DMS79 treated with DMSO at 0.1 percent for 48 hours (cell line): ENCODE measurements at places on chromosomes 12 and 14.
A peak's percentile ranks its signal among the peaks of the same experiment; 100 is the strongest.

DNA sequence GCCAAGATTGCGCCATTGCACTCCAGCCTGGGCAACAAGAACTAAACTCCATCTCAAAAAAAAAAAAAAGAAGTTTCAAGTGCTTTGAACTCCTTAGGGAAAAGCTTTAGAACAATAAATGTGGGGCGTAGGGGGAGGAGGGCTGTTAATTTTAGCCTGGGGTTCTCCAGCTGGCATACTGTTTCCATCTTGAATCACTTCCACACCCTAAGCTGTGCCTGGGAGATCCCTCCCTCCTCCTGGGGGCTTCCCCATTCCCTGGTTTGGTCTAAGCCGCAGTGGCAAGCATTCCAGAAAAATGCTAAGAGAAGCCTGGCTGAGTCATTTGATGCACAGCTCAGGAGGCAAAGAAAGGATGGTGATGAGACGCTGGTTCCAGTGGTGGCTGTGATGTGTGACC is 2.3 kb upstream of the ZNF384 start:
- DNase-seq: no peak

DNA sequence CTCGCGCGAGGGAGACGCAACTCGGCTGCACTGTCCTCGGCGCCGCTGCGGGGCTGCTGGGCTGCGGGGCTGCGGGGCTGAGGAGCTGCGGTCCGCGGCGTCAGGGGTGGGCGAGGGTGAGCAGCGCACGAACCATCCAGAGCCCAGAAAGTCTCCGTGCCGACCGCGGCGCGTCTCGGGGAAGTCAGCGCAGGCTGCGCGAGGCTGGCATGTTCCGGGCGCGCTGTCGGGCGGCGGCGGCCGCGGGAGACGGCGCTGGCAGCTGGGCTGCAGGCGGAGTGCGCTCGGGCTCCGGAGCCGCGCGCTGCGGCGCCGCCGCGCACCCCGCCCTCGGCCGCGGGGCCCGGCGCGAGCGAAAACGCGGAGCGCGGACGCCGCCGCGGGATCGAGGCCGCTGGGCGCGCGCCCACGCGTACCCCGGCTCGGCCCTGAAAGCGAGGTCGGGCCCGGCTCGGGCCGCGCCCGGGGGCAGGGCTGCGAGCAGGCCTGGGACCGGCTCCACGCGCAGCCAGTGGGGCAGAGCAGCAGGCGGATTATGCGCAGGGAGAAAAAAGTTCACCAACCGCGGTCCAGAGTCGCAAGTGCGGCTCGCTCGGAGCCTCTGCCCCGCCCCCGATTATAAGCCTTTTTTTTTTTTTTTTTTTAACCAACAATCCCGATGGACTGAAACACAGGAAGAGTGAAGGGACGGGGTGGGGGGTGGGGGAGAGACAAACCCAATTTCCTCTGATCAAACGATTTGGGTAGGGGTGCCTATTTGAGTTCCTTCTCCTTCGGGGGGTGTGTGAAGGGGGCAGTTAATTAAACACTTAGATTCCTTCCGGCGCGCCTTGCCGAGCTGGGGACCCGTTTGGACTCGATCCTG is at the start of gene PRICKLE1:
Gene PRICKLE1 (minus strand): TSS at position 282 of the 865 bp plus-strand sequence. CDS start 117,230 bp downstream, outside the sequence.
- DNase-seq: no peak

DNA sequence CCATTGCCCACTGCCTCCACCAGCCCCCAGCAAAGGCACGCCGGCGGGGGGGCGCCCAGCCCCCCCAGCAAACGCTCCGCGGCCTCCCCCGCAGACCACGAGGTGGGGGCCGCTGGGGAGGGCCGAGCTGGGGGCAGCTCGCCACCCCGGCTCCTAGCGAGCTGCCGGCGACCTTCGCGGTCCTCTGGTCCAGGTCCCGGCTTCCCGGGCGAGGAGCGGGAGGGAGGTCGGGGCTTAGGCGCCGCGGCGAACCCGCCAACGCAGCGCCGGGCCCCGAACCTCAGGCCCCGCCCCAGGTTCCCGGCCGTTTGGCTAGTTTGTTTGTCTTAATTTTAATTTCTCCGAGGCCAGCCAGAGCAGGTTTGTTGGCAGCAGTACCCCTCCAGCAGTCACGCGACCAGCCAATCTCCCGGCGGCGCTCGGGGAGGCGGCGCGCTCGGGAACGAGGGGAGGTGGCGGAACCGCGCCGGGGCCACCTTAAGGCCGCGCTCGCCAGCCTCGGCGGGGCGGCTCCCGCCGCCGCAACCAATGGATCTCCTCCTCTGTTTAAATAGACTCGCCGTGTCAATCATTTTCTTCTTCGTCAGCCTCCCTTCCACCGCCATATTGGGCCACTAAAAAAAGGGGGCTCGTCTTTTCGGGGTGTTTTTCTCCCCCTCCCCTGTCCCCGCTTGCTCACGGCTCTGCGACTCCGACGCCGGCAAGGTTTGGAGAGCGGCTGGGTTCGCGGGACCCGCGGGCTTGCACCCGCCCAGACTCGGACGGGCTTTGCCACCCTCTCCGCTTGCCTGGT is at the start of gene CDKN1B:
Gene CDKN1B (plus strand): TSS at position 576 of the 793 bp plus-strand sequence. CDS start 472 bp downstream, outside the sequence.
- peak; percentile 99 for DNase-seq

GRCh38 chr12:131137009-131137835 is 183.5 kb downstream of the ADGRD1 start:
- no peak for DNase-seq

DNA sequence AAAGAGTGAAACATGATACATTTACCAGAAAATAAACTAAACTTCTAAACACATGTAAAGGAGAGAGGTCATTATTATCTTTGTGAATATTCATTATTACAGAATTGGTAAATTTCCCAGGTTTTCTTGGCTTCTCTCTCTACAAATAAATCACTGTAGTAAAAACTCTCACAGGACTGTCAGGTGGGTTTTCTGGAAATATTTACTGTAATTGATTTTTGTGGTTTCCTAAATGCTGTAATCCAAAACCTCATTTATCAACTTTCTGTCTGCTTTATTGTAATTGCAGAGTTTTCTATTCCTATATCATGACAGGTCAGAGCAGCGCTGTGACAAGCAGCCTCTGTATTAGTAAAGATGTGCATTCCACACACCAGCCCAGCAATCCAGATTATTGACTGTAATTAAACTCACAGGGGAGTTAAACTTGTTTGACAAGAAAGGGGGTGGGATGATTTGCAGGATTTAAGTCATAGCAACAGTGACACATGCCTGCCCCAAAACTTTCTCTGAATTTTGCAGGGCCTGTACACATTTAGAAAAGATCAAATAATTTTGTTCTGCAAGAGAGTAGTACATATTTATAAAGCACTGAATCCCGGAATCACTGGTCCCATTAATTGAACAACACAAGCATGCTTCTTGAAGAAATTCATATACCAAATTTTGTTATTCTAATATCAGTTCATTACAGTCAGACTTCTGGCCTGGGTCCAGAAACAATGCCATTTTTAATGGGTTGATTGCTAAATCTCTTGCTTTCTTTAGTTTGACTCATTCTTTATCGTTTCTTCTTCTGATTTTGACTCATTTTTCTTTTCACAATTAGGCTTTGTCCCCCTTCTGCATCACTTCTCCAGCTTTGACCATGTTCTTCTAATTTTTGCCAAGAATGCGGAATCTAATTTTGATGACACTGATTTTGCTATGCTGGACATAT is 42.2 kb downstream of the PTPRO start:
- no peak for DNase-seq

DNA sequence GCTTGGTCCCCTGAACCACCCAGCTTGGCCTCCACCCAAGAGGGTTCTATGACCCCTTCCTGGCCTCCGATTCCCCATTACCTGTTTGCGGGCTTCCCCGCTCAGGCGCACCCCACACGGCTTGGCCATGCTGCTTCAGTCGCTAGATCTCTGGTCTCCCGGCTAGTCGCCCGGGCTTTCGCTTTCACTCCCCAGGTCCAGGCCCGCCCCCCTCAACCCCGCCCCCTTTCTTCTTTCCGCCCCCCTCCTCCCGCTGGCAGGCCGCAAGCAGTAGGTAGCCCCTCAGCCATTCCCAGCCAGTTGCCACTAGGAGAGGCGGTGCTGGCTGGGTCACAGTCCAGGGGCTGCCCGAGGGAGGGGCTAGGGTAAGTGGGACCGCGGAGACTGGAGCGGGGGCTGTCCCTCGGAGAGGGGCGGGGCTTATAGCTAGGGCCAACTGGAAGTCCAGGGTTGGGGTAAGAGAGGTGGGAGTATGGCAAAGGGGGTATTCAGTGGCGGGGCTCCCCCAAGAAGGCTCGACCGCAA is at the start of gene PSME2:
Gene PSME2 (minus strand): TSS at position 158 of the 525 bp plus-strand sequence. CDS start 29 bp downstream, at position 129.
- peak; percentile 99 for DNase-seq

DNA sequence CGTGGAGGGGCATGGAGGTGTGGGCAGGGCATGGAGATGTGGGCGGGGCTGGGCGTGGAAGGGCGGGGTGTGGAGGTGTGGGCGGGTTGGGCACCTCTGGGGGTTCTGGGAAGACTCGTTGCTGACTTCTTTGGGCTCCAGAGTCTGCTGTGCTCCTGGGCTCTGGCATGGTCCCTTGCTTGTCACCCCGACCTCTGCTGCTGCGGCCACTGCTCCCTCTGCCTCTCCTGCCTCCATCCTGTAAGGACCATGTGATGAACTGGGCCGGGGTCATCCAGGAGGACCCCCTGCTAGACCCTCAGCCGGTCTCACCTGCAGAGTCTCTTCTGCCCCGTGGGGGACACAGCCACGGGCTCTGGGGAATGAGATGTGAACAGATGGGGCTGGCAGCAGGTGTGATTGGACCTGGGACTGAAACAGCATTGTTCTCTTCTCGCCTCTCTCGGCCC is 15.3 kb downstream of the NOC4L start:
- no peak for DNase-seq

GRCh38 chr14:56694609-56695008 is 115.0 kb downstream of the TMEM260 start:
- no peak for DNase-seq

DNA sequence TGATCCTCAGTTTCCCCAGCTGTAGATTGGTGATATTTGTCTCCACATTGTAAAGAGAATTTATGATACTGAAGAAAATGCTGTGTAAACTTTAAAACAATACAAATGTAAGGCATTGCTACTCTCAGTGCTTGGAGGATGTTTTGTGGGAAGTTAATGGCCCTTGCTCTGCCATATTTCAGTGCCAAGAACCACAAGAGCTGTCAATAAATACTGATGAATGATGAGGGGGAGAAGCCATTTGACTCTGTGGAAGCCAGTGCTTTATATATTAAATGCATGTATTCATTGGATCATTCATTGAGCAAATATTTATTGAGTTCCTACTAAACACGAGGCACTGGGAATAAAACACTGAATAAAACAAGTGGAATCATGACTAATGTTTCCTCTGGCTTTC is 30.8 kb downstream of the CACNA1C start:
- DNase-seq: peak; percentile 84

- no peak for DNase-seq
Observed at GRCh38 chr12:116980083-116980482, 69.3 kb downstream of the FBXW8 start.

- no peak for DNase-seq
Observed at GRCh38 chr14:78327426-78328221, 157.5 kb downstream of the NRXN3 start.

- DNase-seq: no peak
Observed at GRCh38 chr14:103084021-103084919, at the start of gene LBHD2. Gene LBHD2 (plus strand): TSS chr14:103084210. CDS start chr14:103086013, 1,803 bp downstream.

DNA sequence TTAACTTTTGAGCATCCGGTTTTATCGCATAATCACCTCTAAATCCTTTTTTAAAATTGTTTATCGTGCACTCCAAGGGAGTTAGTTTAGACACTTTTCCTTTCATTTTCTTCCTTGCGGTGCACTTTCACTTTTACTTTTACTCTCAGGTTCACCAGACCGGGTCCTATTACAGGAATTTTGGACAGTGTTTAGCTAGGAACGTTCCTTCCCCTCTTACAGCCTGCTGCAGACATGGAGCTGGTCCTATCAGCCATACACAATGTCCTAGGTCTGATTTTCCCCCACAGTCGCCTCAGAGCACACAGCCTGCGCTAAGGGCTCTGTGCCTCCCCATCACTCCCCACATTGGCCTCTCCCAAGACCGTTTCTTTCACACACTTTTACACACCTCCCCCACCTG is 103.9 kb downstream of the ALG10 start:
- no peak for DNase-seq

GRCh38 chr12:131950182-131950913 is 606 bp downstream of the EP400 start:
- no peak for DNase-seq

DNA sequence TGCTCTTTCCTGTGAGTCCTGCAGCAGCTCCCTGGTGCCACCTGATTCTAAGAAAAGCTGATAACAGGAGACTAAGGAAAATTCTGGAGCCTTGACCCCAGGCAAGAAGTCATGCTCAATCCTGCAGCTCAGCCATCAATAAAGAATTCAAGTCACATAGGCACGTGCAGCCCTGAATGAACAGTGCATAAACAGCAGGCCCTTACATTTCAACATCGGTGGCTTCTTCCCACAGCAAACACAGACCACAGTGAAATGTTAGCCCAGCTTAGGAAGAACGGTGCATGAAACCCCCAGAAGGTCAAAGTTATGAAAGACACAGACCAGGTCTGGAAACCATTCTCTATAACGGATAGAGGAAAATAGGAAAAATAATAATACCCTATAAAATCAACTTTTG is 10.5 kb downstream of the CINP start:
- DNase-seq: no peak

DNA sequence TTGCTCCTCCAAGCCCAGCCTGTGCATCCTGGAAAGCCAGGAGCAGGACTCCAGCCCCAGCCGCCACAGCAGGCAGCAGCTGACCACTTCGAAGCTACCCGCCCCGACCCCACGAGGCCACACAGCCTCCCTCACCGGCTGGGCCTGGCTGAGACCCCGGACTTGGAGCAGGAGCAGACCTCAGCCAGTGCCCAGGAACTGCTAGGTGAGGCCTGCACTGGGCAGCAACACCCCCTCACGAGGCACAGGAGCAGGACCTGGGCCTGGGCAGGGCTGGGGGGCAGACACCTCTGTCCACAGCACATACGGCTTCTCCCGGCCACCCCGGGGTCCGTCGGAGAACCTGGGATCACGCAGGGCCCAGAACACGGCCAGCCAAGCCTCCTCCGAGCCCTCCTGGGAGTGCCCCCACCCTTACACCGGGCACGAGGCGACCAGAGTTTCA is 137.4 kb upstream of the C14orf180 start:
- DNase-seq: no peak

DNA sequence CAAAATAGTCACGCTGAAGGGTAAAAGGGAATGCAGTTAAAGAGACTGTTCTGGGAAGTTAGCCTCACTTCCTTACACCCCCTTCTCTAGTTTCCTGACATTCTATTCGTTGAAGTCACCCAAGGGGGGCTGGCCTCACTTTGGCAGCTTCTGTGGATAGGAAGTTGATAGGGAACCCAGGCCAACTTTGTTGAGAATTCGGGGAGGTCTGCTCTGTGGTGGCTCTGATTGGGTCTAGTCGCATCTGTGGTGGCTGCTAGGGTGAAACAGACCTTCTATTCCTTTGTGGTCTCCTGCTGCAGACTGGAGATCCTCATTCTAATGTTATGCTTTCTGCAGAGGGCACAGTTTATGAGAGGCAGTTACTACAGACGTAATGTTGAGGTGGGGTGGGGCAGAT is 28.8 kb upstream of the GZMB start:
- DNase-seq: no peak
